ENCODE measurements at places on chromosomes 2 and 18.
A peak's percentile ranks its signal among the peaks of the same experiment; 100 is the strongest.

GRCh38 chr2:159168707-159169106 lies 117.8 kb downstream of the WDSUB1 start:
- DNase-seq: peak; percentile 54

- DNase-seq: peak; percentile 97
These were observed 265.7 kb downstream of the TCF4 start for GRCh38 chr18:55322178-55322735.

- DNase-seq: no peak
These were observed 254.2 kb upstream of the SALL3 start for GRCh38 chr18:78725426-78725825.

DNA sequence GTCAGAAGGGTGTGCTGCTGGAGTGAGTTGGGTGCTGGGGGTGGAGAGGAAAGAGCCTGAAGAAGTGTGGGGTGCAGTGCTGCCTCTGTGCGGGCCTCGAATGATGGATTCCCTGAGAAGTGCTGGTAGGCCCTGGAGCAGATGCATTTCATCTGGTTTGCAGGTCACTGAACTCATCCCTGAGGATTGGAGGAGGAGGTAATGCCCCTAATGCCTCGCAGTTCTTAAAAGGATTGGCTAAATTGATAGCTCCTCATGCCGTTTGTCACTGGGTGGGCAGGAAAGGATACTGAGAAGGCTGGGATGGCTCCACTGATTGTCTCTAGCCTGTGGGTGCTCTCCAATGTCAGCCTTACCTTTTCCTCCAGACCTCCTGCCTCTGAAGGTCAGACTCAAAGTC lies 74.1 kb downstream of the CTIF start:
- DNase-seq: no peak

GRCh38 chr18:27008575-27008974 lies 143.1 kb upstream of the AQP4 start:
- DNase-seq: no peak

- DNase-seq: no peak
These were observed 68.6 kb downstream of the DGKD start for GRCh38 chr2:233422649-233423551.

DNA sequence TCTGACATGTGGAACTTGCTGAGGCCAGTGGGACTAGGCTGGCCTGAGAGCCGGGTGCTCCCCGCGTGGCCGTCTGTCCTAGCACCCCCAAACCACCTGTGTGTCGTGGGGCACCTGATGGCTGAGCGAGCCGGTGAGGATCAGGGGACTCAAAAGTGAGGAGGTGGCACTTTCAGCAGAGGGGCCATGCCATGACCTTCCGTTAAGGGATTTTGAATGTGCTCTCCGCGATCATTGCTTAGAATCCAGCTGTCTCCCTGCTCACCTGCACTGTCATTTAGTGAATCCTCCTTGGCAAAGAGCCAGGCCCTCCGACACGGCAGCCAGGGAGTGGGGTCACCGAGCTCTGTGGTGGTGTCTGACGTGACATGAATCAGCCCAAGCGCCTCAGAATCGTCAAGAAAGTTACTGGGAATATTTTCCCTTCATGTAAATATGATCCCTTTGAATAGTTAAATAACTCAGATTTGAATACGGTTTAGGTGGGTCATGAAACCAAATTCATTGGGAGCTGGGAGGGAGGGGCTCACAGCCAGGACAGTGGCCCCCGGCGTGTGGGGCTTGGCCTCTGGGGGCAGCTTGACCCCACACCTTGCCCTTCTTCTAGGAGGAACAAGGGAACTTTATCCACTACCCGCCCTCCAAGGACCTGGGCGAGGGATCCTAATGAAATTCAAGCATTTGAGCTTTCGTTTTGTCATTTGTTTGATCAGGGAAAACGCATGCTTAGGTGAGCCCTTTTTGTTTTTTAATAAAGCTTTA lies 9.5 kb downstream of the NFATC1 start:
- no peak for DNase-seq

DNA sequence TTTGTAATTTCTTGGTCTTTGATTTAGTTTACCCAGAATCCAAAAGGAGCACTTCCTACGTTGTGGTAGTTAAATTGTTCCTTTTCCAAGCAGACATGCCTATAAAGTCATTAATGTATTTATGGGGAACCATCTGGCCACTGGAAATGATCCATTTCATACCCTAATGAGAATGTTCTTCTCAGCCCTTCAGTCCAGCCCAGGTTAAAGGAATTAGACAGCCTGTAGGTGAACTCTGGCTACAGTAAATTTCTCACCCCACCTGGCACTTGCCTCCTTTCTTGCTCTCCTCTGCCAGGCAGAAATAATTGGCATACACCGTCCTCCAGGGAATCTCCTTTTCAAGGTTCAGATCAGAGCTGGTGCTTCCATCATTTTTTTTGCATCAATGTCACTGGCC lies 121.1 kb downstream of the SETBP1 start:
- DNase-seq: no peak

- no peak for DNase-seq
These were observed 112.0 kb downstream of the QPCT start for GRCh38 chr2:37456479-37456878.

DNA sequence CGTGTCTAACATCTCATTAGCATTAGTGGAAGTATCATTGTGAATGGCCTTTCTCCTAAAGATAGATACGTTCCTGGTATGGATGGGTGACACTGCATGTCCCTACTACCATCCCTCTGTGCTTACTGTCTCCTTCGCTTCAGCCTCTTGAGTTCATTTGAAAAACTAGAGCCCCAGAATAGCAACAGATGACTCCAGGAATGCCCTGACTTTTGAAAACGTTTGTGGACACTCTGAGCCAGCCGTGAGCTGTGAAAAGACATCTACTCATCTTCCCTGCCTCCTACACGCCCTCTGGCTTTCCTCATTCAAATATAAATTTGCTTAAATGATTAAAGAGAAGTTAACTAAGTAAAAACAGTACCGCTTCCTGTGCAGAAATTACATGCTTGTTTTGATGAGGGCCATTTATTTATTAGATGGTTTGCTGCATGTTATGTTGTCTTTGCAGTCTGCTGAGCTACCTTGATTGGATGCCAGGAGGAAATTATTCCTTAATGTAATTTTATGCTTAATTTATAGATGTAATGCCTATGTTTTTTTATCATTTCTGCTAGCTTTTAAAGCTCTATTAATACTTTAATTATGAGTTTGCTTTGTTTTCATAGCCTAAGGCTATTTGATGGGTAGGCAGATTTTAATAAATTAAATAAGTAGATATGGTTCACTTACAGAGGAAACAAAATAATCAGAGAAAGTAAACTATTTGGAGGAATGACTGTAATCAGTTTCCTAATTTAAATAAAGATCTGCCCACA lies 32.1 kb upstream of the MYO3B start:
- DNase-seq: no peak

- no peak for DNase-seq
These were observed 35.4 kb downstream of the HJURP start for GRCh38 chr2:233818639-233819621.

GRCh38 chr2:137525641-137526190 lies 438.6 kb upstream of the HNMT start:
- no peak for DNase-seq

Data from fibroblast of pulmonary artery (primary cell).